ENCODE measurements at places on chromosomes 7 and 10.

DNA sequence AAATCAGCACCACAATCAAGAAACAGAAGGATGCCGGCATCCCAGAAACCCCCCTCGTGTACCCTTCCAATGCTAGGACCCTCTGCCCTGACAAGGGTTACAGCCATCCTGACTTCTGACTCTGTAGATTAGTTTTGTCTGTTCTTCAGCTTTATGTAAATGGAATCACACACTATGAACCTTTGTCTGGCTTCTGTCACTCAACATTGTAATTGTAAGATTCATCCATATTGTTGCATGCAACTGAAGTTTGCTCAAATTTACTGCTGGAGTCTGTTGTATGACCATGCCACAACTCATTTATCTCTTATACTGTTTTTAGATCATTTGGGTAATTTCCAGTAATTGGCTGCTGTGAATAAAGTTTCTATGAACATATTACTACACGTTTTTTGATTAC lies 8.4 kb downstream of the IKZF5 start:
- DNase-seq, result no peak

GRCh38 chr7:151091431-151091830 lies 5.2 kb downstream of the AGAP3 start:
- no peak for DNase-seq

GRCh38 chr10:45468079-45468478 lies 94.1 kb downstream of the ALOX5 start:
- no peak for DNase-seq

DNA sequence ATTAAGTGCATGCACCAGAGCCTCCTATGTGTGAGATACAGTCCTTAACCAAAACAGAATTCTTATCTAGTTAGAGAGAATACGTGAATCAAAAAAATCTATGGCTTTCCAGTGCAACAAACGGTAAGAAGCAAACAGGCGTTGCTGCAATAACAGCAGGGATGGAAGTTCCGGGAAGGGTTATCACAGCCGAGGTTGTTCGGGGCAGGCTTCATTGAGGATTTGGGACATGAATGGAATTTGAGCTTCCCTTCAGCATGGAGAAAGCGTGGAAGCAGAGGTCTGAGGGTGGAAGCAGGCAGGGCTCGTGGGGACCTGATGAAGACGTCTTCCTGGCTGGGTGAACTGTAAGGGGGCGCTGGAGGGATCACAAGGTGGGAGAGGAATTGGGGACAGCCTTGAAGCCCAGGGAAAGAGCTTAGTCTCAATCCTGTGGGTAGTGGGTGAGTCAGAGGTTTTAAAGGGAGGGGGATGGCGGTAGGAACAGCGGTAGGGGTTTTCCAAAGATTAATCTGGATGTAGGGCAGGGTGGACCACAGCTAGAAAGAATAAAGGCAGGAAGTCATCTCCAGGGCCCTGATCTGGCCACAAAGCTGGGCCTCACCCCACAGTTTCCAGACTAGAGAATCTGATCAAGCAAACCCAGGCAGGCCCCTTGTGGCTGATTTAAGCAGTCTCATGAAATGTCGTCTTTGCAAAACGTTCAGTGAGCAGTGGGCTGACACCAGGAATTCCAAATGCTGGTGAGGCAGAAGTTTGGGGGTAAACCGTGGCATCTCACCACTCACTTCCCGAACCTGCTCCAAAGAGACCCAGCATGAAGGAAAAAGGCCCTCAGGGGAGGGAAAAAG lies 65.1 kb downstream of the CALML3 start:
- DNase-seq, result peak; percentile 57

DNA sequence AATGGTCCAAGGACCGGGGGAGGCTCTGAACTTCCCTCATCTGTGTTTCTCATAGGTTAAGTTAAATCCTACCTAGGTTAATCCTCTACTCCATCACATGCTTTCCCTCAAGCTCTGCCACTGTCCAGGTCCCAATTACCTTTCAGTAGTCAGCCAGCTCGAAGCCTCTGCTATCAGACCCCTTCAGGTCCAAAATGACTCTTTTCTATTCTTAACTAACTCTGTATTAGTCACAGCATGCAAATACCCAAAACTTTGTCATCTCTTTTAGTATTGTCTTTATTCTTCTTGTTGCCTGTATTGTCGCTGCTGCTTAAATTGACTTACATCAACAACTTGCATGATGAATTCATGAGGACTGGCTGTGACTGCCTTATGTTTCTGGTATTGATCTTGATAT lies 15.3 kb downstream of the PPP1R17 start:
- DNase-seq, result no peak

GRCh38 chr7:90192876-90193750 lies 18.4 kb upstream of the STEAP2 start:
- DNase-seq, result no peak

GRCh38 chr7:157551325-157552070 lies 214.7 kb downstream of the DNAJB6 start:
- no peak for DNase-seq

DNA sequence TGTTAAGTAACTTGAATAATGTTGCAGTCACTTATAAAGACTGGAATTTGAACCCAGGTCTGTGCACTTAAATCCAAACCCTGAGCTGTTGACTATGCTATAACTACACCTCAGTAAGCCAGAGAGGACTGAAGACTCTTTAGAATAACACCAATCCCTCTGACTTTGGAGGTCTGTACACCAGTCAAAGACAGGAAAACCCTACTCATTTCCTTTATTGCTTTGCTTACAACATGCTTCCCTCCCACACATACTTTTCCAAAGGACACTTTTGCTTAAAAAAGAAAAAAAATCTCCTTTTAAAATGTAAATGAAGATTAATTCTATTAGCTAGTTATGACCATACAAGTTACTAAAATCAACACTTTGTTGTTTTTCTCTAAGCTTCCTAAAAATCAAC lies 184.7 kb upstream of the KCTD7 start:
- DNase-seq, result no peak

GRCh38 chr10:62001898-62002297 lies 100.4 kb downstream of the ARID5B start:
- no peak for DNase-seq

- DNase-seq, result no peak
Measured at GRCh38 chr7:29848941-29849340, 42.6 kb downstream of the WIPF3 start.

- DNase-seq, result no peak
Measured at GRCh38 chr10:7950981-7951847, 103.3 kb upstream of the GATA3 start.

- DNase-seq, result no peak
Measured at GRCh38 chr10:78920011-78920410, 148.8 kb upstream of the ZMIZ1 start.

- DNase-seq, result no peak
Measured at GRCh38 chr7:77262316-77262715, 62.7 kb upstream of the FGL2 start.

DNA sequence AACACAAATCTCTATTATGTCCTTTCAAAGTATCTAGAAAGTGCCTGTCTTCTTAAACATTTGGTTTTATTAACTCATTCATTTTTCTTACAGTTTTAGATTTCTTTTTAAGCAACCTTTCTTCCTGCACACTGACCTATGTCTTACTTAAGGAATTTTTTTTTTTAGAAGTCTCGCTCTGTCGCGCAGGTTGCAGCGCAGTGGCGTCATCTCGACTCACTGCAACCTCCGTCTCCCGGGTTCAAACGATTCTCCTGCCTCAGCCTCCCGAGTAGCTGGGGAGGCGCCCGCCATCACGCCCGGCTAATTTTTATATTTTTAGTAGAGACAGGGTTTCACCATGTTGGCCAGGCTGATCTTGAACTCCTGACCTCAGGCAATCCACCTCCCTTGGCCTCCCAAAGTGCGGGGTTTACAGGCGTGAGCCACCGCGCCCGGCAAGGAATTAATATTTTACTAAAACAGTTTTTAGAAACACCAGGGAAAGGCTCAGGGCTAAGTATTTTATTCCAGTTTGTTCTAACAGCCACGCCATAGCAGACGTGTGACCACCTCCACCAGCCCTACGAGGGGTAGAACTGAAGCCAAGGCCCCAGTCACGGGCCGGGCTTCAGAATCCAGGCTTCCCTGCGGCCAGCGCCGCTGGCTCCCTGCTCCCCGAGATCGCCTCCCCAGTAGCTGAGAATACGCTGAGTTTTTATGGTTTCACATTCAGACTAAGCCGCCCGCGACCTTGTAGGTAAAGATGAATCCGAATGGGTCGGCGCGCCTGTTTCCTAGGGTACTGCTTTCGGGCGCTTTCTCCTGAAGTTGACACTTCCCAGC lies 941 bp upstream of the LUC7L2 start:
- DNase-seq, result peak; percentile 46

- no peak for DNase-seq
Measured at GRCh38 chr7:922334-923107, 32.0 kb downstream of the ADAP1 start.

DNA sequence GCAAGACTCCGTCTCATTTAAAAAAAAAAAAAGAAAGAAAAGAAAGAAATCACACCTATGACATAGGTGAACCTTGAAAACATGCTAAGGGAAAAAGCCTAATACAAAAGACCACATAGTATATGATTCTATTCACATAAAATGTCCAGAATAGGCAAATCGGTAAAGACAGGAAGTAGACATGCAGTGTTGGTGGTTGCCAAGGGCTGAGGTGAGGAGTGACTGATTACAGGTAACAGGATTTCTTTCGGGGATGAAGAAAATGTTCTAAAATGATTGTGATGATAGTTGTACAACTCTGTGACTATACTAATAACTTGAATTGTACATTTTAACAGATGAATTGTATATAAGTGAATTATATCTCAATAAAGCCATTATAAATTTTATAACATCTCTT lies 3.3 kb downstream of the XPNPEP1 start:
- no peak for DNase-seq

- DNase-seq, result peak; percentile 55
Measured at GRCh38 chr7:107180378-107180777, 11.6 kb downstream of the HBP1 start.

DNA sequence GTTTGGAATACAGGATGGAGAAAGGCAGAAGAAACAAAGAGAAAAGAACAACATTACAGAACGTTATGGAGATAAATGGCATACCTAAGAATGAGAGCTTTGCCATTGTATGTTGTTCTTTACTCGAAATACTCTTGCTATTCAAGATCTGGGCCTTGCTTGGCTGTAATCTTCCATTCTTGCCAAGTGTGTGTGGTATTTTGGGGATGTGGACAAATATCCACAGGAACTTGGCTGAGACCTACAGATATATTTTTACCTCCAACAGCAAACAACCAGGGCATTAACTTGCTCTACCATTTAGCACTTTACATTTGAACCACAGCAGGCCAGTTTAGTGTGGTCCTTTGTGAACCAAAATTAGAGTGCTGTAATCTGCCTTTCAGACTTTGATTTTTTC lies 76.3 kb downstream of the DKK1 start:
- no peak for DNase-seq

GRCh38 chr7:94129443-94130140 lies 125.4 kb upstream of the BET1 start:
- peak; percentile 13 for DNase-seq

- no peak for DNase-seq
Measured at GRCh38 chr7:152173372-152174070, 148.0 kb downstream of the GALNT11 start.

DNA sequence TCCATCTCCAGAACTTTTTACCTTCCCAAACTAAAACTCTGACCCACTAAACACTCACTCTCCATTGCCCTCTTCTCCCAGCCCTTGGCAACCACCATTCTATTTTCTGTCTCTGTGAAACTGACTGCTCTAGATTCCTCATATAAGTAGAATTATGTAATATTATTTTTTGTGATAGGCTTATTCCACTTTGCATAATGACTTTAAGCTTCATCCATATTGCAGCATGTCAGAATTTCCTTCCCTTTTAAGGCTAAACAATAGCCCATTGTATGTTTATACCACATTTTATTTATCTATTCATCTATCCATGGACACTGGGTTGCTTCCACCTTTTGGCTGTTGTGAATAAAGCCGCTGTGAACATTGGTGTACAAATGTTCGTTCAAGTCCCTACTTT lies 308.8 kb downstream of the RNLS start:
- no peak for DNase-seq

- no peak for DNase-seq
Measured at GRCh38 chr10:29541422-29542210, 93.2 kb downstream of the SVIL start.

DNA sequence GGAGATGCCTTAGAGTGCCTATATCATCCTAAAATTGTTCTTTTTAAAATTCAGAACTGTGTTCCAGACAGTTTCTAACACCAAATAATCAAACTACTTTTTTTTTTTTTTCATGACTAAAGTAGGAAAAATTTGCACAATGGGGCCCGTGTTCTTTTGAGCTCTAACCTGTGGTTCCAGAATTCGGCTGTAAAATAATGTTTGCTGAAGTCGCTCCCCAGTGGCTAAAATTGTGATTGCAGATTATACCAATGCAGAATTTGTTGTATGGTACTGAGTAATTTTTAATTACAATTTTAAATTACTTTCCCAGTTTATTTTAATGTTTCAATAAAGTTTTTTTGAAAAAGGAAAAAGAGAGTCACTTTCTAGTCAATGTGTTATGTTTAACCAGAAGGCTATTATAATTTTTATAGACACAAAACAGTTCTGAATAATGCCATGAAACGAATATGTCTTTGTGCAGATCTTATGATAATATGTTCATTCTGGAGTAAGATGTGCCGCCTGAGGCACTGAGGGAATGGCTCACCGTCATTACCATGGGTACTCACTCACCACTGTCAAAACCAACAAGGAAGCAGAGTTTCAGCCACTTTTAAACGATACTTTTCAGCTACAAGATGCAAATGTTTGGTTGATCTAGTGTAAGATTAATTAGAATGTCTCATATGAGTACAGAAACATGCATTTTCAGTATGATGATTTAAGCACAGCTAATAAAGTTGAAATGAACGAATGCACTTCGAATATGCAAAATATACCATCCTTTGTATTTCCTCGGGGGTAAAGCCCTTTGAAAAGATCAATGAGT lies 173.6 kb downstream of the PRKCQ start:
- no peak for DNase-seq

DNA sequence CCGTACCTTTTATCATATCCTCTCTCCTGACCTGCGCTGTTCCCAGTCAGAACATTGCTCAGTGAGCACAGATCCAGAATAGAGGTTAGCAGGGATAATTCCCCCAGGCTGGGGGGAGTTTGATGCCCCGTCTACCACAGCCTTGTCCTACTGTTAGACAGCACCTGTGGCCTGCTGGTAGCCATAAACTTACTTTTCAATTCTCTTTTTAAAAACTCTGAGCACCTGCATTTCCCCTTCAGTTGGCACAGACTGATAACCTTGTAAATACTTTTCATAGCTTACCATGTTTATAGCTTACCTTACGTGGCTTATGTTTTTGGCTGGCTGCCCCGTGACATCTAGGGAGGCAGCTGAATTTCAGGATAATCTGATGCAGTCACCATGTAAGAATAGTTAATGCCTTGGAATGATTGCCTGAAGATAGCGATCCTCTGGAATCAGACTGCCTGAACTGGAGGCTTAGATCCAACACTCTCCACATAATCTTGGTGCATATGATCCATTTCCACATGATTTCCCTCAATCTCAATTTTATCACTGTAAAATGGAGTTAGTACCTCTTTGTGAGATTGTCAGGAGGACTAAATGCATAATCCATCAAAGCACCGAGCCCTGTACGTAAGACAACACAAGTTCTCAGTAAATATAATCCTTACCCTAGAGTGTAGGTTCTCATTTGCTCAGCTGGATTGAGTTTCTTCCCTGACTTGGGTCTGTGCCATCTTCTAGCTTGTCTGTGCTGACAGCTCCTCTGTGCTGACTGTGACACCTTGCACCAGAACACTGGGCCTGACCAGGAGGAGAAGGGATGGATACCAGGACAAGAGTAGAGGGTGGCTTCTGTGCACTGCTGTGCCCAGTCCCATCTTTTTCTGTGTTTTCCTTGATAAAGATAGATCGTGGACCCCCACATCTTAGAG lies 111.7 kb upstream of the GJD4 start:
- no peak for DNase-seq

Measured in muscle of back (tissue), 13 donors.